ENCODE measurements at places on chromosomes 11 and 22.

GRCh38 chr22:27534720-27535125, 266.8 kb downstream of the MN1 start:
- DNase-seq: no peak

DNA sequence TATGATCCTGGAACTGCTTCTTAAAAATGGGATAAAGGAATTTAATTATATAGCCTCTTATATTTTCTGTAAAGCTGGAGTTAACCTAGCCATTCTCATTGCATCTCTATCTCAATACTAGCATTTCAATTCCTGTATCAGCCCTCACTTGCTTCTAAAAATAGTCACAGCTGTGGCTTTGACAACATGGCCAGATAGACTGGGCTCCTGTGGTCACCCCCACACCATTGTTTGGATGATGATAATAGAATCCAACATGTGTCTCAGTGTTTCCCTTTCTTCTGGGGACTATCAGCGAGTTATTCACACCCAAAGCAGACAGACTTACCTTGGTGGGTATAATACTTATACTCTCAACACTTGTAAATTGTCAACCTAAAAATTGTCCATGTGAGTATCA, 6.9 kb downstream of the VWA5A start:
- DNase-seq: no peak

DNA sequence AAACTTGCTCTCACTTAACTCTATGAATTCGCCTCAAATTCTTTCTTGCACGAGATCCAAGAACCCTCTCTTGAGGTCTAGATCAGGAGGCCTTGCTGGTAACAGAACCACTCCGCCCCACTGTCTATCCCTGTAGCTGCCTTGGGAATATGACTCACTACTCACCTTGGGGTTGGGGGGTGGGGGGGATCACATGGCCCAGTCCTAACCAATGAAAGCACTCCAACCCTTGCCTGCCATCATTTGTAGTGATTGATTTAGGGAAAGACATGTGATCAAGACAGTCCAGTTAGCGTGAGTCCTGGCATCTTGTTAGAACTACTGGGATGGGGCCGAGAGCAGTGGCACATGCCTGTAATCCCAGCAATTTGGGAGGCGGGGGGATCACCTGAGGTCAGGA, 4.8 kb upstream of the MRTFA start:
- DNase-seq: no peak

GRCh38 chr11:38060920-38061319, 1462.9 kb upstream of the RAG2 start:
- no peak for DNase-seq

DNA sequence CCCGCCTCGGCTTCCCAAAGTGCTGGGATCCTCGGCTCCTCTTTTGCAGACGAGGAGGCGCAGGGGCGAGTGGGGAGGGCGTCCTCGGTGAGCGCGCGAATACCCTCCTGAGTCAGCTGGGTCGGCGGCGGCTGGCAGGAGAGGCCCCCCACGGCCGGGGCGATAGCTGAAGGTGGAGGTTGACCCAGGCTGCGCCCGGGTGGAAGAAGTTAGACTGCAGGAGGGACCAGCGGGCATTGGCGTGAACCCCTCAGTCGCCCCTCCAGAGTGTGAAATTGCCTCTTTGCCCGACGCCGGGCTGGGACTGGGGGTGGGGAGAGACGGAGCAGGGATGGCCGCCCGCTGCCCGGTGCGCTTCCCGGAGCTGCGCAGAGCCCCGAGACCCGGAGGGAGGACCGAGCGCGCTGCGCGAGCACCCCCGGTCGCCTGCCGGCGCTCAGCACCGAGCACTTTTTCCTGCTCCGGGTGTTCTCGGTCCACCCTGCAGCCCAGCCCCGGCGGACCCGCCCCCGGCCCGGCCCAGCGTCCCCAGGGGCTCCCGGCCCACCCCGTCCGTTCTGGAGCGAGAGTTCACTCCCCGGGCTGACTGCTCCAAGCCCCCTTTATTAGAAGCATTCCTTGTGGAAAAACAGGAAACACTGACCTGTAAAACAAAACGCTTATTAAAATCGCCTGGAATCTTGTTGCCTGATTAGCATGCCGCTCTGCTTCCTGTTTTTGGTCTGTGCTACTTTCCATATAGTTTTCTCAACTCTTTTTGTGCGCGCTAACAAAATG, 13.7 kb upstream of the CPT1A start:
- peak; percentile 60 for DNase-seq

DNA sequence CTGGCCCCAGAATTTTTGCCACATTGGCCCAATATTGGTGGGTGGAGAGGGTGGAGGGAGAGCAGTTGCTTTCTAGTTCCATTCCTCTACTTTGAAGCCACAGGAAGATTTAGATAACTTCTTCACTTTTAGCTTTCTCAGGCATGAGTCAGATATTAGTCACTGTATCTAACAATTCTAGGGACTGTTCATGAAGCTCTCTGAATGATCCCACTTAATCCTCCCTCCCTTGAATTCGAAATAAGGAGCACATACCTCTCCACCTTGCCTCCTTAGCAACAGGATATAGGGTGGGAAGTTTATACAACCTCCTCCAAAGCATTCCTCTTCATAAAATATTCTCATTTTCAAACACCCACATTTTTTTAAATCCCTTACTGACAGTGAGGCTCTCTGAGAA, 13.5 kb downstream of the FSHB start:
- no peak for DNase-seq

GRCh38 chr11:107102692-107103477, 84.6 kb upstream of the GUCY1A2 start:
- DNase-seq: no peak

- no peak for DNase-seq
Measured at GRCh38 chr22:30591191-30591587, 521 bp downstream of the PES1 start.

GRCh38 chr11:112805658-112806057, 155.6 kb upstream of the NCAM1 start:
- DNase-seq: no peak

GRCh38 chr11:45527898-45528297, 137.5 kb downstream of the CHST1 start:
- no peak for DNase-seq

DNA sequence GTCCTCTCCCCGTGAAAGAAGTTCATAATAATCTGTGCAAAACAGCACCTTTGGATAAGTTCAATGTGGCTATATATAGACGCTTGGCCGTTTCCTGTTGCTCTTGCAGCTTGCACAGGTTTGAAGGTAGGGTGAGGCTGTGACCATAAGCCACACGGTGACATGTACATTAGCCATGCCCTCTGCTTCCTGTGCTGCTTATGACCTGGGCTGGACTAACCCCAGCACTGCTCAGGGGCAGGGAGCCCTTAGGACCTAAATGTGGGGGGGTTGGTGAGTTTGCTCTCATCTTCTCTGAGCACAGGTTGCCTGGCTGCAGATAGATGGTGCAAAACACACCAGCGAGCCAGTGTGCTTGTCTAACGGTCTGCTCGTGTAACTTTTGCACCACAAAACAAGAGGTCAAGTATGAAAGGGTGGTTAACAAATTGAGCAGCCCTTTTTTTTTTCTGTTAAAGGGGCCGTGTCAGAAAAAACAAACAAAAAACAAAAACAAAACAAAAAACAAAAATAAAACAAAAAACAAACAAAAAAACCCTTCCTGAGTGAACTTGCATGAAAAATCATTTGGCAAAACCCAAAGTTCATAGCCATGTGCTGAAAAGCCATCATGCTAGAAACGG, 37.3 kb downstream of the FLI1 start:
- no peak for DNase-seq

GRCh38 chr22:23098718-23099530, 28.6 kb downstream of the GNAZ start:
- DNase-seq: no peak

GRCh38 chr22:23499845-23500500, 80.1 kb downstream of the IGLL1 start:
- DNase-seq: no peak

GRCh38 chr11:116930586-116930985, 93.2 kb upstream of the APOA1 start:
- DNase-seq: no peak

GRCh38 chr11:34904421-34904955, 11.7 kb downstream of the APIP start:
- no peak for DNase-seq

GRCh38 chr22:27116312-27117086, 459.1 kb downstream of the MIAT start:
- no peak for DNase-seq

DNA sequence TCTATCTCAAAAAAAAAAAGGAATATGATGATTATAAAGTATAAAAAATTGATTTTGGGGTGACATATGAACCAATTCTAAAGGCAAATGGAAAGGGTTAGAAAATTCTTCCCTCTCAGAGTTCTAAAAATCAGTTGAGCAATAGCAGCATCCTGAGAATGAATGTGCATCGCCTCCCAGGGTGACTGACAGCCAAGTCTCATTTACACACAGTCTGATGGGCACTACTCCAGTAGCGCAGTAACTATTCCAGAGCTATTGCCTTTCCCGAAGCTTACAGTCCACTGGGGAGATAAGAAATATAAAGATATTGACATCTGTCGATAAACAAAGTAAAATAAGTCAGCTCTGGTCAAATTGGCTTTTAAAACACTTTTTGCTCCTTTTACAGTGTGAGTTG, 32.3 kb upstream of the SORL1 start:
- no peak for DNase-seq

DNA sequence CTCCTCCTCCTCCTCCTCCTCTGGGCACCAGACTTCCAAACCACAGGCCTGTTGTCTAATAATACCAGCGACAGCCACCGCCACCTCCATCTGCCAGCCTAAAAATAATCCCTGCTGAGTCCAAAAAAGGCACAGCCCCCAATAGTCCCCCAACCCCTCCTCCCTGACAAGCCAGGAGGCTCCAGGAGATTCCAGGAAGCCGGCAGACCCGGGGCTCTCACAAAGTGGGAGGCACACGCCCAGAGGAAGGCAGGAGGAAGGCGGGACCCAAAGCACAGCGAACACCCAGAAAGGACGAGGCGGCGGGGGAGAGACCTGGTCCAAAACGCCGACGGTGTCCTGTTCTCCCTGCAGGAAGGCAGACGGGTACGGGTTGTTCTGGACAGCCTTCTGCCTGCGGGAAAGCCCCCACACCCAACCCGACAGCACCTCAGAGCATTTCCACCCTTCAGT, 5.9 kb downstream of the IGSF9B start:
- DNase-seq: peak; percentile 39

DNA sequence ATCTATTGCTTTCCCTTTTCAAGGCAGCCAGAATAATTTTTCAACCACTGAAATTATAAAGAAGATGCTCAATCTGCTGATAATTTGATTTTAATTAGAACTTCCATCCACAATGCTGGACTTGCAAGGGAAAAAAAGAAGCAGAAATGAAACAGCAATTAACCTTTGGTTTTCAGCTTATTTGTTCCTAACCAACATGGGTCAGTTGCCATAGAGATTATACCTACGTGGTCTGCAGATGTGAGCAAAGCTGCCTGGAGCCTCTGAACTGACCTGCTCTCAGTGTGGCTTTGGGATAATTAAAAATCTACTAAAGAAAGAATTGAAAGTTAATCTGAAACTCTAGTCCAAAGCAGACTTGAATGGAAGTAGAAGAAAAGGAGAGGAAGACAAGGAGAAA, 195.7 kb upstream of the API5 start:
- no peak for DNase-seq

DNA sequence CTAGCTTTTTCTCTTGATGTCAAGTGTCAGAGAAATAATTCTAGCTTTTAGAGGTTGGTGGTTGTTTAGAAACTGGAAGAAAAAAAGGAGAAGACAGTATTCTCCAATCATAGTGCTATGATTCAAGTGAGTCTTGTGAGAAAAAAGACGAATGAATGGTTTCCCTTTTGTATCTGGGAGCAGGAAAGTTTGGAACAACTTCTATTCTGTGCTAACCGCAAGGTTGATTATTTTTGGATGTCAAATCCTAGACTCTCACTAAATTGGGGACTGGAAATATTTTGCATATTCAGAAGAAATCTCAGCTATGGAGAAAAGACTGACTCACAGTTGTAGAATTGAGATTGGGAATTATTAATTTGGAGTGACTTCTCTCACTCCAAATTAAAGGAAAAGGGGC, 69.2 kb downstream of the SYT13 start:
- no peak for DNase-seq

DNA sequence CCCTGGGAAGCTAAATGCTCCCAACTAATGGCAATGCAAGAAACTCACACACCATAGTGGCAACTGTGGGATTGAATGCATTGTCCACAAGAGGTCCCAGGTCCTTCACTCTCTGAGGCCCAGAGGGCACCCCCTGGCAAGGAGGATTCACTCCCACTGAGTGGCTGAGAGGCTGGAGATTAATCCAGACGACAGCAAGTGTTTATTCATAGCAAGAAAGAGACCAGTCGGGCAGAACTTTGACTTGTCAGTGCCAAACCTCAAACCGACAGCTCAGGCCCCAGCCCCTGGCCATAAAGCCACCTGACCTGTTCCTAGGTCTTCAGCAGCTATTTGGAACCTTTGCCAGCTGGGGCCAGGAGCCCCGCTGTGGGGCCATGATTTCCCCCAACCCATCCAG, 54.5 kb upstream of the MPEG1 start:
- no peak for DNase-seq

GRCh38 chr22:50009251-50009650, 3.3 kb downstream of the IL17REL start:
- no peak for DNase-seq

- DNase-seq: peak; percentile 56
Measured at GRCh38 chr22:20244691-20245576, 23.2 kb downstream of the RTN4R start.

DNA sequence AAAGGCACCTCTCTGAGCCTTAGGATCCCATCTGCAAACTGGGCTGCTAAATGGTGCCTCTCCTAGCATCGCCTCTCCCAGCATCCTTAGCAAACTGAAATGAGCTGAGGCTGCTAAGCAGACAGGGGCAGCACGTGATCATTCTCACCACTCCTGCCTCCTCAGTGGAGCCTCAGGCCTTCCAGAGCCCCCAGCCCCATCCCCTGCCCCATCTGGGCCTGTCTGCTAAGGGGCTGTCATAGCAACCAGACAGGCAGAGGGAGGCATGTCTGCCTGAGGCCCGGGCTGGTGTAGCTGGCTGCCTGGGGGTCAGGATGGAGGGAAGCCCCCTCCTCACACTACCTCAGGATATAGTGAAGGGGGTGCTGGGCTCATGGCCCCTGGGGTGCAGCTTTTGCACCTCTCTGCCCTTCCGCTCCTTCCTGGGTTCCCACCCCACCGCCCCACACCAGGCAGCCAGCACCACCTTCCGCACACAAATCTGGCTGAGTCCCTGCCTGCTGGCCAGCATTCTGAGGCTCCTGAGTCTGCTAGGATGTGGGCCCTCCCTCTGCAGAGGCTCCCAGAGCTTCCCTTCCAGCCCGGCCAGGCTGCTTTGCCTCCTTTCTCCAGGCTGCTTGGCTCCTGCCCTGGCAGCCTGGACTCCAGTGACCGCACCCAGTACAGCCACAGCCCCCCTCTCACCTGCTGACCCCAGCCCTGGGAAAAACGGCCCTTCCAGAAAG, 47.5 kb upstream of the TTLL12 start:
- DNase-seq: no peak

GRCh38 chr11:117026593-117027330, 71.5 kb downstream of the SIK3 start:
- no peak for DNase-seq

DNA sequence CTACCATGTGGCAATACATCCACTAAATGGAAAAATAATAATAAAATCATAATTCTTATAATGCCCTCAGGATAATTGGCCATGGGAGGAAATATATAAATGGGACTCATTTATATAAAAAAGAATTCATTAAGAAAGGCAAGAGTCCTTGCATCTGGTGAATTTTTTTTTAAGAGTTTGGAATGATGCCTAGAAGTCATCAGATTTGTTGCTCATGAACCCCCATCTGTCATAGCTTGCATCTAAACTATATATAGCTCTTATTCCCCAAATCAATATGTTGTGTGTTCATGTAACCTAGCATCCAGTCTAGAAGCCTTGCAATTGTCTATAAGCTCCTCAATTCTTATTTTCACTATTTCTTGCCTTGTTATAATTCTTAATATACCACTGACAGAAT, 75.9 kb downstream of the CADM1 start:
- no peak for DNase-seq

All from neural progenitor cell (in vitro differentiated cells).